Central memory CD8-positive, alpha-beta T cell (primary cell): ENCODE measurements at places on chromosomes 4 and X.

- no peak for DNase-seq
Observed at GRCh38 chrX:72102760-72103159, 29.0 kb downstream of the RTL5 start.

- no peak for DNase-seq
Observed at GRCh38 chr4:99810536-99810935, 6.1 kb upstream of the DAPP1 start.

DNA sequence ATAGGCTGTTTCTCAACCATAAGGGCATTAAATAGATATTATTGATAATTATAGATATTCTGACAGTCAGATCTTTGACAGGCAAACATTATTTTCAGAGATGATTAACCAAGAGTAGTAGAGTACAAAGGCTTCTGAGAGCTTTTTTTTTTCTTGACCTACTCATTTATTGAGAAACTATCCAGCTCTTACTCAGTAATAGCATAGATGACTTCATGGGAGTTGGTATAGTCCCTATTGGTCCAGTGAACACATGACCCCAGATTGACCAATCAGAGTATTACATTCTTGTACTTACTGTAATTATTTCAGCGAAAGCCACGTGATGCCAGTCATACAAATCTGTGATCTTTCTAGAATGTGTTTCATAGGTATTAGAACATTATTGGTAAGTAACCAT lies 508.7 kb downstream of the FSTL5 start:
- no peak for DNase-seq

- no peak for DNase-seq
Observed at GRCh38 chr4:129581305-129581704, 485.4 kb downstream of the C4orf33 start.

DNA sequence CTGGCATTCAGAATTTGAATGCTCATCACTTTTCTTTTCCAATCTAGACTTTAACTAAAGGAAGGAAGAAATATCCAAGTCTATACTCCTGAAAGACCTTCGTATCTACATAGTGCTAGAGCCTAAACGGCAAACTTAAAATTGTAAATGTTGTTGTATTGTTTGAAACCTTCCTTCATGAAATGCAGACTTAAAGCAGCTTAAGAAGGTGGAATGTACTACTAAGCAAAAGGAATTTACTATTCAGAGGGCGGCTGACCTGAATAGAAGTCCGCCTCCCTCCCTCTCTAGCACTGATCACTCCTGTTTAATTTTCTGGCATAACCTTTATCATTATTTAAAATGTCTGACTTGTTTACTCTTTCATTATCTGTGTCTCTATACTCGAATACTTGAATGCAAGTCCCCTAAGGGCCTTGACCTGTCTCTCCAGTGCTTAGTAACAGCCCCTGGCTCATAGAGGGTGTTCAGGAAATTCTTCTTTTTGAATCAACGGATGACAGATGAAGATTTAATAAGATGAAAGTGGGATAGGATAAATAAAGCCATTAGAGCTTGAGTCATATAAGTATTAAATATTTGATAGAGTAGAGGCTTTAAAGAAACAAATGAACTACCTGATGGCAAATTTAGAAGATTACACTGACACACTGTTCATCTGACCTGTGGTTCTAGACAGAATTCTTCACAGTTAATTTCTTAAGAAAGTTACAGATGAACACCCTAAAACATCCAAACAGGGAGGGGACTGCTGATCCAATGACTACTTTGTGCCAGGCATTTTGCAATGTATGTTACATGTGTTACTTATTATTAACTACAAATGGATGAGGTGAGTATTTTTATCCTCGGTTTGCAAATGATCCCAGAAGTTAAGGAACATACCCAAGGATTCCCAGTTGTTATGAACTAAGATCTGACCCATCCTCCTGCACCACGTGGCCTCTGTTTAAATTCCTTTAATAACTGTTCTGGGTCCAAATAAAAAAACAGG lies 20.2 kb upstream of the RBPJ start:
- DNase-seq: no peak

DNA sequence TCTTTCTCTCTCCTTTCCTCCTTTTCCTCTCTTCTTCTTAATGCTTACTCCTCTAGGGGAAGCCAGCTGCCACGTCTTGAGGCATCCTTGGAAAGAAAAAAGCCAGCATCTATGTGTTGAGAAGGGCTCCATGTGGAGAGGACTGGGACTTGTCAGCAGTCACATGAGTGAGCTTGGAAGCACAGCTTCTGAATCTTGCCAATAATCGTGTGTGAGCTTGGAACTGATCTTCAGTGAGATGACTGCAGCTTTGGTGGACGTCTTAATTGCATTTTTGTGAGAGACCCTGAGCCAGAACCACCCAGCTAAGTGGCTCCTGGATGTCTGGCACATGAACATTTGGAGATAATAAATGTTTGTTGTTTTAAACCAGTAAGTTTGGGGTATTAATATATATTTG lies 371.7 kb downstream of the SLITRK2 start:
- DNase-seq: no peak

DNA sequence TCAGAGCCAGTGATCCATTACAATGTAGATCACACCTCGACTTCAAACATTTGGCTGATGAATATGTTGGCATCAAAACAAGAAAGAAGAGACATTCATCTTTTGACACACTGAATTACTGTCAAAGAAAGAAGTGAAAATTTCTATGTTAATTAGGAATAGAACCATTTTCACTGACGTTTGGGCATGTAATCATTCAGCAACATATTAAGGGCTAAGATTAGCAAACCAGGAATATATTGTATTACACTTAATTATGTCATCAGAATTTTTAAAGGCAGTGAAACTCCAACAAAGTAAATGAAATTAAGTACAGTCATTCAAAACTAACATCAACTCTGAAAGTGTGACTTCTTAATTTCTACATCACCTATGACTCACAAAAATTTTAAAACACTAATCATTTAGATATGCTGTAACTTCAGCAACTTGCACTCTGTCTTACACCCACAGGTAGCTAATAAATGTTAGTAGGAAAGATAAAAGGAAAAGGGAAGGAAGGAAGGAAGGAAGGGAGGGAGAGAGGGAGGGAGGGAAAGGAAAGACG lies 1.4 kb upstream of the SMR3A start:
- DNase-seq: no peak

GRCh38 chrX:78710171-78710570 lies 37.3 kb upstream of the LPAR4 start:
- DNase-seq: no peak

- peak; percentile 9 for DNase-seq
Observed at GRCh38 chrX:103817502-103817901, 14.6 kb downstream of the RAB9B start.

DNA sequence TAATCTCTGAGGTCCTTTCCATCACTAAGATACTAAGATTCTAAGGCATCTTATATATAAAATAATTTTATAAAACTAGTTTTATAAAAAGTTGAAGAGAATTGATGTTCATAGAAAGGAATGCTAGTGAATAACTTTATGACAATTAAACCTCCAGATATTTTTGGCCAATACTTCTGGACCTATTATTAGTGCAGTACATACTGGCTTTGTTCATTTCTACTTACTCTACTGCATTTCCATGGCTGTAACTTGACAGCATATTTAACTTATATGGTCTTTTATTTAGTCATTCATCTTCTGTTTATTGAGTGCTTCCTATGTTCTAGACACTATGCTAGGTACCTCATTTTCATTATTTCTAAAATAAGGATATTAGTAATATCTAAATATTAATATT lies 6.8 kb upstream of the USP53 start:
- DNase-seq: no peak

- DNase-seq: no peak
Observed at GRCh38 chr4:10773010-10773409, 88.4 kb upstream of the CLNK start.

DNA sequence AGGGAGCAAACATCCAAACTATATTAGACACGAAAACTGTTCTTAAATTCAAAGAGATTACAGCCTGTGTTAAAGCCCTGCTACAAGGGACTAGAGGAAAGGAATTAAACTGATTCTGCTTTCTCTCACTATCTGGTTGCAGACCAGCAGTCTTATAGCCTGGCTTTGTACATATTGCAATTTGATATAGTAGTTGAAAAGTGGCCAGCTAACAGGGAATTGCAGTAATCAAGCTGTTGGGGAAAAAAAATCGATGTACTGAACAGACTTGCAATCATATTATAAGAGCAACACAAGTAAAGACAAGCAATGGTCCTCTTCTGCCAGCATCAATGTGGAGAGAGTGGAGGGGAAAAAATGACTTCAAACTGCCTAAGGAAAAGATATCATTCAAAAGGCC lies 364.4 kb upstream of the EPHA5 start:
- no peak for DNase-seq

GRCh38 chrX:20670611-20671010 lies 403.9 kb upstream of the RPS6KA3 start:
- DNase-seq: no peak

- DNase-seq: no peak
Observed at GRCh38 chr4:71377561-71377960, 38.7 kb downstream of the SLC4A4 start.

DNA sequence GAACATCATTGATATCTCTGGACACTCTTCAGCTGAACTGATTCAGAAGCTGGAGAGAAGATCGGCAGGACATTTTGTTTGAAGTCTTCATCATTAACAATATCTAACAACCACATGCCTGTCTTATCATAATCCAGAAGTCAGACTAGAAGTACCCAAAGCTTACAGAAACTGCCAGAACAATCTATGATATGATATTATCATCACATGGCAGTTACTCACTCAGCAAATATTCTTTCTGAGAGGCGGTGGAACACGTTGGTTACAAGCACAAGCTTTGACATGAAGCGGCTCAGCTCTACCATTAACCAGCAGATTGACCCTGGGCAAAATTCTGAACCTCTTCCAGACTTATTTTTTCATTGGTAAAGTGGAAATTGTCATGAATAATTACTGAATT lies 69.4 kb upstream of the KIT start:
- DNase-seq: no peak

GRCh38 chr4:164509951-164510350 lies 244.0 kb upstream of the SMIM31 start:
- DNase-seq: no peak

DNA sequence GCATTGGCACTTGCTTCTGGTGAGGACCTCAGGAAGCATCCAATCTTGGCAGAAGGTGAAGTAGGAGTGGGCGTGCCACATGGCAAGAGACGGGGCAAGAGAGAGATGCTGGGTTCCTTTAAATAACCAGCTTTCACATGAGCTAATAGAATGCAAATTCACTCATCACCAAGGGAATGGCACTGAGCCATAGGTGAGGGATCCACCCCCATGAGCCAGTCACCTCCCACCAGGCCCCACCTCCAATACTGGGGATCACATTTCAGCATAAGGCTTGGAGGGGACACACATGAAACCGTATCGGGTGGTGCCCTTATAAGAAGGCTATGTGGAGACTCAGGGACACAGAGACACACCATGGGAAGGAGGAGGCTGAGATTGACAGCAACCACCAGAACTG lies 140.0 kb upstream of the MSX1 start:
- no peak for DNase-seq

DNA sequence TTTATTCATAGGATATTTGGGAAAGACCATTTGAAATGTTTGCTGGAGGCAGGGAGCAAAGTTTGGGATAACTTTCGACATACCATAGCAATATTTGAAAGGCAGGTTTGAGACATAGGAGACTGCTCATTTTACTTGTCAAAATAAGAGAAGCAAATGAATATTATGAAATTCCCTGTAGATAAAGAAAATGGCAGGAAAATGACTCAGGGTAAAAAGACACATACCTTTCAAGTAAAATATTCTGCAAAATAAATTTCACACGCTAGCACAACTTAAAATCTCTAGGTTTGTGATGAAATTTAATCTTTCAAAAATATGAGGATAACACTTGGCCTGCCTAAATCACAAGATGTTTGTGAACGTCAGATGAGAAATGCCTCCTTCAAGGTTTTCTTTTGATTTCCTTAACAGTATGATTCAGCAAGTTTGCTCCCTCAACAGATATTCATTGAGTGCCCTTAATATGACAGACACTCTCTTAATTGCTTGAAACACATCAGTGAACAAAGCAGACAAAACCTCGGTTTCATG lies 6.6 kb downstream of the TMEM156 start:
- no peak for DNase-seq

DNA sequence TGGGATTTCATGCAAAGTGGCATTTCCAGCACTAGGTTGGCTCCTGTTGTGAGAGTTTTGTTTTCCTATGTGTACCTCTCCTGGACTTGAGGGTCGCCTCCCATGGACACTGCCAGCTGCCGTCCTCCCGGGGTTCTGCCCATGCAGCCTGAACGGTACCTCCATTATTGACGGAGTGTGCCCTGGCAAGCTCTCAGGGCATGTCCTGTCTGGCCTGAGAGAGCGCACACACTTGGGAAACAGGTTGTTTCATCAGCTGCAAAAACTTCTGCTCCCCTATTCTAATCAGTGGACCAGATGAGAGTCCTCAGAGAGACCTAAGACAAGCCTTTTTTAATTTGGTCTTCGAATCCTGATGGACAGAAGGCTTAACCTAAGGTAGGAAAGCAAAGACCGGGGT lies 56.6 kb upstream of the HOPX start:
- DNase-seq: no peak

DNA sequence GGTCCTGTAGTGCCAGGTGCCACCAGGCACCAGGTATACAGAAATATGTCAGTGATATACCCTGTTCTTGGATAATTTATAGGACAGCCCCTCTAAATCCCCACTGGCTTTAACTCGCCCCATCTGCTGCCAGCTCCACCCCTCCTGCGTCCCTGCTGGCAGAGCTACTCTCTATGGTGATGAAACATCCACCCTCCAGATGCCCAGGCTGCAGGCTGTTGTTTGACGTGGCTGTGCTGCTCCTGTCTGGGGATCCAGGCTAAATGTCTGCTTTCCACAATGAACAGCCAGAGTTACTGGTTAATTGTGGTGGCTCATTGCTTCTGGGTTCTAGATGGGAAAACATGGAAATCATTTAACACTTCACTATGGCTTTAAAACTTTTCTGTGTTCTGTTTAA lies 12.9 kb downstream of the NHSL2 start:
- DNase-seq: no peak

- no peak for DNase-seq
Observed at GRCh38 chr4:158181906-158182305, 9.1 kb upstream of the GASK1B start.

DNA sequence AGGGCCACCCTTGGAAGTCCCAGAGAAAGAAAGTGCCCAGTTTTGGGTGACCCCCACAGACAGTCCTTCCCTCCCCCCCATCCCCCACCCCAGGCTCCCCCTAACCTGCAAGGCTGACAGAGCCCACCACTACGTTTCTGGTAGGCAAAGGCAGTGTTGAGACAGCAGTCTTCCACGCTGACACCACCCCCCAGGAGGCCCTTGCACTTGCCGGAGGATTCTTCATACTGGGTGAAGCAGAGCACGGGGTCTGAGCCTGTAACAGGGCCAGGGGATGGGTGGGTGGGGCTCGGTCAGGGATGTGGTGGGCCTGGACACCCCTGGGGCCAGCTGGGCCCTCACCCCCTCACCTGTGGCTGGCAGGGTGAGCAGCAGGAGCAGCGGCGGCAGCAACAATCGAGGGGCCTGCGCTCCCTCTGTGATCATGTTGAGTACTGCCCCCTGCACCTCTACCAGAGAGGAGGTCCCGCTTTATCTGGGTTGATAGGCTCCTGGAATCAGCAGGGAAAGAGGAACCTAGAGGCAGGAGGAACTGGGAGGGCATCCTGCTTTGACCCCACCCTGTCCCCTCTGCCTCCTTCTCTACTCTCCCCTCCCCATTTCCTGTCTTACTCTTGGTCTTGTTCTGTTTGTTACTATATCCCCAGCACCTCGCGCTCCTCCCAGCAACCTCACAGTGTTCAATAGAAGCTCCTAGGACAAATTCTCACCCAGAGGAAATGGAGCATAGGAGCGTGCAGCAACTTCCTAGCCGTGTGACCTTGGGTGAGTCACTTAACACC lies at the start of gene CFP:
Gene CFP, minus strand, starts transcription at position 512 of the 782 bp plus-strand sequence. Its CDS starts 86 bp downstream, at position 426.
- no peak for DNase-seq

GRCh38 chrX:100719139-100719538 lies 12.8 kb downstream of the SYTL4 start:
- DNase-seq: no peak
